Activated CD4-positive, alpha-beta T cell treated with anti-CD3 and anti-CD28 coated beads for 1 hour (primary cell): ENCODE measurements at places on chromosomes 7 and 10.

- no peak for DNase-seq
Measured at GRCh38 chr7:96179341-96179740, 142.6 kb downstream of the SLC25A13 start.

GRCh38 chr7:111998326-111998725 lies 207.9 kb downstream of the DOCK4 start:
- no peak for DNase-seq

DNA sequence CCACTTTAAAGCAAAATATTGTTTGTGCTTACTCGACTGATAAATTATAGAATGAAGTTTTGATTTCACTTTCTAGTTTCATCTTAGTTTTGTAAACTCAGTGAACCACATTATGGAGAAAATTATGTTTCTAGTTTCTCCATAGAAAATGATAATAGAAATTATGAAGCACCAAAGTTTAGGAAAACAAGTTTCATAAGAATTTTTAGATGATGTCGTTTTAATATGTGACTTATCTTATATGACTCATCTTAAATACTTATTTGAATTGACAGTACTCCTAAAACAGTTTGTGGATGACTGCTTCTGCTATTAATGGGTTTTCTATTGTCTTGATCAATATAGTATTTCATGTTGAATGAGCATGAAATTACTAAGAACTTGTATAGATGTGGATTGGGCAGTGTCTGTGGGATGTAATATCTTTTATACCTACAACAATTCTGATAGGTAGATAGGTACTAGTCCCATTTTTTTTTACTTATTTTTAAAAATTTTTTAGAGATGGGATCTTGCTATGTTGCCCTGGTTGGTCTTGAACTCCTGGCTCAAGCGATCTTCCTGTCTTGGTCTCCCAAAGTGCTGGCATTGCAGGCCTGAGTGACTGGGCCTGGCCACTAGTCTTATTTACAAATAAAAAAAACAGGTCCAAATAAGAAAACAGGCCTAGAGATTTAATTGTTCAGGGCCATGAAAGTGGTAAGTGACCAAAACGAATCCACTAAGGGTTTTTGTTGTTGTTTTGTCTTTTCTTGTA lies 3.7 kb downstream of the HBP1 start:
- DNase-seq, result no peak

DNA sequence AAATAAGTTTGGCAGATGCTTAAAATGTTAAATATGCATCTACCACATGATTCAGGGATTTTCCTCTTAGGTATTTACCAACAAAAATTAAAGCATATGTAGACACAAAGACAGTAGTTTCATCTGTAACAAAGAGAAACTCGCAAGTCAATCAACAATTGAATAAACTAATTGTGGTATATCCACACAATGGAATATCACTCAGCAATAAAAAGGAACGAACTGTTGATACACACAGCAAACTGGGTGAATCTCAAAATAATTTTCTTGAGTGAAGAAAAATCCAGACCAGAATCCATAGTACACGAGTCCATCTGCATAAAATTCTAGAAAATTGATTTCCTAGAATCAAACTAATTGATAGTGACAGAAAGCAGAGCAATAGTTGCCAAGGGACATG lies 5.2 kb downstream of the ARHGAP12 start:
- no peak for DNase-seq

- DNase-seq, result no peak
Measured at GRCh38 chr7:44167920-44168319, 21.3 kb downstream of the GCK start.

- DNase-seq, result no peak
Measured at GRCh38 chr7:157785486-157786186, 448.8 kb downstream of the DNAJB6 start.

- DNase-seq, result no peak
Measured at GRCh38 chr10:74634995-74635536, 191.3 kb upstream of the KAT6B start.

GRCh38 chr10:109454691-109455090 lies 468.6 kb downstream of the XPNPEP1 start:
- no peak for DNase-seq

GRCh38 chr10:100037758-100038315 lies 28.1 kb upstream of the DNMBP start:
- DNase-seq, result no peak

DNA sequence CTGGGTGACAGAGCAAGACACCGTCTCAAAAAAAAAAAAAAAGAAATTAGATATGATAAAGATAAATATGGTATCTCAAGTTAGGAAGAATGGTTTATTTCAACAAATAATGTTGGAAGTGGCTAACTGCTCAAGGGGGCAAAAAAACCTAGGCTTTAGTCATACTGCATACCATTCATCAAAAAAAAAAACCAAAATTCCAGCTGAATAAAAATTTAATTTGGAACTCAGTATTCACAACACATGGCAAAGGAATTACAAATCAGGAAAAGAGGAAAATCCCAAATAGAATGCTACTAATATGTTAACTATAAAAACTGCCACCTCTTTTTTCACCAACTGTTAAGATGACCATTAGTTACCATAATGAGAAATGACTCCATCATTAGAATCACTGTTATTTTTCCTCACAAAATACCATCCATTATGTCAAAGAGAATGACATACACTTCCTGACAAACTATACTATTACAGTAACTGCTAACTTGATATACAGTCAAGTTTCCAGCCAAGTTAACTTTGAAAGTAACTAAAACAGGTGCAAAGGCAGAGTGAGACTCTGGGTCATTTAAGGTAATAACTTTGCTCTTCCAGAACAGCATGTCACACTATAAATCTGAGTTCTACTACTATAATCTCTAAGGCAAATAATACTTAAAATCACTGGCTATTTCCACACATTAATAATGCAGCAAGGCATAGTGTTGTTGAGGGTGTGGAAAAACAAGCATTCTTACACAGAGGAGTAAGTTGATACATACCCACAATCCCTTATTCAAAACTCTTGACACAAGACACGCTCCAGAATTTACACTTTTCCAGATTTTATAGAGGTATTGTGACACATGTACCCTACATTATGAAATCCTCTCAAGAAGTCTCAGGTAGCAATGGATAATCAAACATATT lies 10.2 kb downstream of the KBTBD2 start:
- DNase-seq, result no peak

DNA sequence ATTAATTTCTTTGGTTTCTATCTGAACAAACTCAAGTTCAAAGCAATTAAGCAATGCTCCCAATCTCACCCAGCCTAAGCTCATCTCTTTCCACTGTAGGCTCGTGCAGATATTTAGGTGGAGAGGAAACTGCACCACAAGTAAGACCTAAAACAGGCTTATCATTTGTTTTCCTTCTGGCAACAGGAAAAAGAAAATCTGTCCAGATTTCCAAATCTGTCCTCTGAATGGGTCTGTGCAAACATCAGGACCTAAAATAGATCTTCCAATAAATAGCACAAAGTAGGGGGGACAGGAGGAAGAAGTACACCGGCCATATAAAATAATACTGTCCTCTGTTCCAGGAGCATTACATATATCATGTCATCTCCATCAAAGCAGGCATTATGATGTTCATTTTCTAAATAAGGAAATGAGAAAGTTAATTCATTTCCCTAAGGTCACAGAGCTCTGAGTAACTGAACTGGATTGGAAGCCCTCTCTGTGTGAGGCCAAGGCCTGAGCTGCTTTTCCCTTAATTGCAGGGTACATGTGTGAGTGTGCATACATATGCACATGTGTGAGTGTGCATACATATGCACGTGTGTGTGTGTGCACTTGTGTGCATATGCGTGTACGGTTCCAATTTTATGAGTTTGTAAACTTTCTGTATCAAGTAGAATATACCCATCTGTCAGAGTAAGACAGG lies 92.8 kb upstream of the PARD3 start:
- no peak for DNase-seq

DNA sequence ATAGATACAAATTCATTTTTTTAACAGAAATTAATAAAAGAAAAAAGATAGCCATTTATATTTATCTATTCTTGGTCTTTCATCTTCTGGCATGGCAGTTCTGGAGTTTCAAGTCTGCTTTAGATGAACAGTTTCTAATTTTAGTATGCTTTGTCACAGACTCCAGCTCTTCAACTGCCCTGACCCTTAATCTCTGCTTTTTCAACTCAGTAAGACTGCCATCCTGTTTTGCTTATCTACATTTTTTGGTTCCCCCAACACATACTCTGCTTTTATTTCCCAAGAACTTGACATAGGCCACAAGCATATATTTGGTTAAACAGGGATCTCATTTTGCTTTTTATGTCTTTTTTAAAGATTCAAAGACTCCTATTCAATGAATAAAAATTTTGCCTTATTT lies 309.3 kb upstream of the KCND2 start:
- DNase-seq, result no peak

DNA sequence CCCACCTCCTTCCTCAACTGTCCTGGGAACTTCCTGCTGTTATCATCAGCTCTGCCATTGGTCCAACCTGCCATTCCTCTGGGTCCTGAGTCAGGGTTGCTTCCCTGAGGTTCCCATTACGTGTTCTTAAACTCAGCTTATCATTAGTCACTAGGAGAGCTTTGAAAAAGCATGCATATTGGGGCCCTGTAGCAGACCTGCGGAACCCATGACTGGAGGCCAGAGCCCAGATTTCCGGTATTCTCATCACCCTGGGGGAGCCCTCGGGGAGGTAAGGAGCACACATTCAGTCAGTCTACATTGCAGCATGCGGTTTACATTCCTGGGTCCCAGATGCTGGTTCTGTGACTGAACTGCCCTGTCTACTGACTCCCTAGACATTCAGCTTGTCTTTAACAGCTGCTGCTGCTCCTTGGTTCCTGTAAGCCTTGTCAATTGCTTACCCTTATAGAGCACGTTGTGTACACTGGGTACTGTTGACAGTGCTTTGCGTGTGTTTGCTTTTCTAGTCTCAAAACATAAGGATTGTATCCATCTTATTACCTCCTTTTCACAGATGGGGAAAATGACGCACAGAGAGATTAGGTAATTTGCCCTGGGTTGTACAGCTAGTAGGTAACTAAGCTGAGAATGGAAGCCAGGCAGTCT lies 12.8 kb downstream of the CDHR3 start:
- DNase-seq, result no peak

GRCh38 chr7:52961084-52961483 lies 74.3 kb upstream of the POM121L12 start:
- DNase-seq, result no peak

DNA sequence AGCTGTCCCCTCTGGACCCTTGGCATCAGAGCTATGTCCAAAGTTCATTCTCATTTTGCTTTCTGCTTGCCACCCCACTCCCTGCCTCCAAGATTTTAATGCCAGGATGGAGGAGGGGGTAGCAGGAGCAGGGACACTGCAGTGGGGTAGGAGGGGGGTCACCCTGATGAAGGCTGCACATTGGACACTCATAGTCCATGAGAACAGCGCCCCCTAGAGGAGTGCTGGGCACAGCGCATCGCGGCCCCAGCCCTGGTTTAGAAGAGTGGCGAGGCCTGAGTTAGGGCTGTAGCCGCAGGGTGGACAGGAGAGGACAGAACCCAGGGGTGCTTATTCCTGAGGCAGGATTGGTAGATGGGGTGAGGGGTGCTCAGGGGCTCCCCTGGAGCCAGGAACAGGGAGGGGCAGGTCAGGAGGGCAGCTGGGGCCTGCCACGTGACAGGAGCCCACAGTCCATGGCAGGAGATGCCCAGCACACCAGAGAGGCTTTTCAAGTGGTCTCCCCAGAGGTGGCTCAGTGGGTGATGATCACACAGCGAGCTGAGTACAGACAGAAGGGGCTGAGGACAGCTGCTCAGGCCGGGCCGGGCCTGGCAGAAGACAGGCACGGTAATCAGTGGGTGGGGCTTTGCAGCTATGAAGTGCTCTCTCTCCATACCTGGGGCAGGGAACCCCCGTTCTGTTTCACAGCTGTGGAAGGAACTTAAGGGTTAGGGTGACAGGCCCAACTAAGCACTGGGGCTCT lies 71.4 kb downstream of the NEURL1 start:
- DNase-seq, result no peak

GRCh38 chr7:48782511-48782910 lies 141.8 kb upstream of the CDC14C start:
- DNase-seq, result no peak

GRCh38 chr10:112981553-112981952 lies 31.5 kb downstream of the TCF7L2 start:
- DNase-seq, result no peak

DNA sequence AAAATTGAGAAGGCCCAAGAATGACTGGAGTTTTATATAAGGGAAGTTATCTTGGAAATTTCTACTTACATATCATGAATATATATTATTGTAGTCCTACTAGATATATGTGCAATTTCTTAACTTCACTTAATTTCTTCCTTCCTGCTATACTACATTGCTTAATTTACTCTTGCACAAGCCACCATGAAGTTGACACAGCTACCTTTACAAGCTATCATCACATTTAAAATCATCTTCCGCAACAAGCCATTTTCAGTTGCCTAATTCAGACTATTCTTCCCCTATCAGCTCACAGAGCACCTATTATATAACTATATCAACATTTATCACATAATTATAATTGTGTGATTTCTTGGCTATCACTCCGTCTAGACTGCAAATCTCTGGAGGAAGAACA lies 418.4 kb downstream of the PARD3 start:
- DNase-seq, result no peak

DNA sequence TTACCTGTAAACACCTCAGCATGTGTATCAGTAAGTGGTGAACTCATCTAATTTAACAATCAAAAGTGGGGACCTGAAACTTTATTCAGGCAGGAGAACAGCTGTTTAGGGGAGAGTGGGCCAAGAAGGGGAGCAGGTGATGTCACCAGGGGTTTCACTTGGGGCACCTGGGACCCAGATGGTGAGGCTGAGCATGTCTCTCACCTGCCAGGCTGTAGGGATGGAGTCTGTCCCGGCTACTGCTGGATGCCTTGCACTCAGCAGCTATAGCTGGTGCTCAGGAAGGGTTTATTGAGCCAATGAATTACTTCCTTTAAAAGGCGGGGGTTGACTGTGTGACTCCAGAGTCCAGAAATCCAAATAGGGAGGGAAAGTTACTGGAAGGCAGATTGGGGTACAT lies 23.0 kb downstream of the CDH23 start:
- no peak for DNase-seq

DNA sequence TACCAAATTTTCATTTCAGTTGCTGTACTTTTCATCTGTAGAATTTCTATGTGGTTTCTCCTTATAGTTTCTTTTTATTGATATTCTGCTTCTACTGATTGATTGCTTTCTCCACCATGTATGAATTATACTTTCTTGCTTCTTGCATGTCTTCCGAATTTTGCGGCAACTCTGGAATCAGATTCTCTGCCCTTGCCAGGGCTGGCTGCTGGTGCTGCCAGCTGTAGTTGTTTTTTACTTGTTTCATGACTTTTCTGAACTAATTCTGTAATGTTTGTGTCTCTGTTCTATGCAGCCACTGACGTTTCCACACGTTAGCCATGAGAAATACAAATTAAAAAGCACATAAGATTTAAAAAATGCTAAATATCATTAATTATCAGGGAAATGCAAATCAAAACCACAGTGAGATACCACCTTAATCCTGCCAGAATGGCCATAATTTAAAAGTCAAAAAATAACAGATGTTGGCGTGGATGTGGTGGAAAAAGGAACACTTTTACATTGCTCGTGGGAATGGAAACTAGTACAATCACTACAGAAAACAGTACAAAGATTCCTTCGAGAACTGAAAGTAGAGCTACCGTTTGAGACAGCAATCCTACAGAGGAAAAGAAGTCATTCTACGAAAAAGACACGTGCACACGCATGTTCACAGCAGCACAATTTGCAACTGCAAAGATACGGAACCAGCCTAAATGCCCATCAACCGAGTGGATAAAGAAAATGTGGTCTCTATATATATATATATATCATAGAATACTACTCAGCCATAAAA lies 51.5 kb downstream of the MAD1L1 start:
- DNase-seq, result no peak

- no peak for DNase-seq
Measured at GRCh38 chr10:58806323-58806722, 293.7 kb downstream of the BICC1 start.

GRCh38 chr7:31305260-31305659 lies 35.3 kb downstream of the NEUROD6 start:
- no peak for DNase-seq
